ENCODE measurements at places on chromosomes 7 and 10.
A peak's percentile ranks its signal among the peaks of the same experiment; 100 is the strongest.

DNA sequence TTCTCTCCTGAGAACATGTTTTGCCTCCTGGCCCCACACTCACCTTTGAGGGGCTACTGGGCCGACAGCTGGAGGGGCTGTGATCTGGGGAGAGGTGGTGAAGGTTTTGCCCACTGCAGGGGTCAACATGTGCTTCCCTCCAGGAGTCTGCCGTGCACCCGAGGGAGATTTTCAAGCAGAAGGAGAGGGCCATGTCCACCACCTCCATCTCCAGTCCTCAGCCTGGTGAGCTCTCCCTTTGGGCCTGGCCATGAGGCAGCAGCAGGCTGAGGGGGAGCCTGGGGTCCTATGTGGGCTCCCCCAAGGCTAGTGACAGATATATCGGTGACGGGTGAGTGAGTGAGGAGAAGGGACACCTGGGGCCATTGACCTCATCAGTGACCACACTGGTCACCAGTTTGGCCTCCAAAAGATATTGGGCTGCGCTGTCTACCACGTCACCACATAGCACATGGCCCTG is 6.6 kb downstream of the PGAM2 start:
- DNase-seq: no peak

GRCh38 chr7:76022026-76022780 is 25.6 kb downstream of the STYXL1 start:
- no peak for DNase-seq

GRCh38 chr10:92027141-92027540 is 103.6 kb downstream of the BTAF1 start:
- no peak for DNase-seq

DNA sequence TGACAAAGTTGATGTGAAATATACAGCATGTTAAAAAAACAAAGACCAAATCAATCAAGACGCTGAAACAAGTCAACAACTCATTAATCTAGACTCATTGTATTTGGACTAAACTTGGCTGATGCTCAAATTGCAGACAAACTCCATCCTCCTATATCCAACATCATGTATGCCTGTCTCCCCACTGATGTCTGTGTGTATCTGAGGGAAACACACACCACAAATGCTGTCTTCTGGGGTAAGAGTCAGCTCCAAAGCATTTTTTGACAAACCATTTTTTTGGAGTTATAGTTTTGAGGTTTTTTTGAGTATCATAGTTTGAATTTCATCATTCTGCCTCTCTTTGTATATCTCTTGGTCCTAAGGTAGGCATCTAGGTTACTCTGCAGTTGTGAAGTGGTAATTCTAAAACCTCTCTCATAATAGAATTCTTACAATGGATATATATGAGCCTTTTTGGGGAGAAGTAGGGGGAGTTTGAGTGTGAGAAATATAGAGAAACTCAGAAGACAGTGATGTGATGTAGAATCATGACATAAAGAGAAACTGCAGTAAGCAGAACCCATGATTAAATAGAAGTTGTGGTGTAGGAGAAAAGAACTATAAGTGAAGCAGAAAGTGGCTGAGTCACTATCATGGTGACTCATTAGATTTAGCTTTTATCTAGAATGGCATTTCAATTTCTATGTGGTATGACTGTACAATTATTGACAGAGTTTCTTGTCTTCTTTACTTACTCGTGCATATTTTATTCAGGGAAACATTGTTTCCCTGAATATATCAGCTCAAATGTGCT is 1531.1 kb upstream of the LRRTM3 start:
- no peak for DNase-seq

- DNase-seq: no peak
These were observed 1017.5 kb downstream of the XPNPEP1 start for GRCh38 chr10:108905821-108906220.

- no peak for DNase-seq
These were observed 1.0 kb downstream of the INMT start for GRCh38 chr7:30752979-30753378.

GRCh38 chr10:19654576-19654975 is 161.7 kb upstream of the PLXDC2 start:
- DNase-seq: no peak

- DNase-seq: no peak
These were observed 162.6 kb downstream of the SDK1 start for GRCh38 chr7:3463696-3464095.

DNA sequence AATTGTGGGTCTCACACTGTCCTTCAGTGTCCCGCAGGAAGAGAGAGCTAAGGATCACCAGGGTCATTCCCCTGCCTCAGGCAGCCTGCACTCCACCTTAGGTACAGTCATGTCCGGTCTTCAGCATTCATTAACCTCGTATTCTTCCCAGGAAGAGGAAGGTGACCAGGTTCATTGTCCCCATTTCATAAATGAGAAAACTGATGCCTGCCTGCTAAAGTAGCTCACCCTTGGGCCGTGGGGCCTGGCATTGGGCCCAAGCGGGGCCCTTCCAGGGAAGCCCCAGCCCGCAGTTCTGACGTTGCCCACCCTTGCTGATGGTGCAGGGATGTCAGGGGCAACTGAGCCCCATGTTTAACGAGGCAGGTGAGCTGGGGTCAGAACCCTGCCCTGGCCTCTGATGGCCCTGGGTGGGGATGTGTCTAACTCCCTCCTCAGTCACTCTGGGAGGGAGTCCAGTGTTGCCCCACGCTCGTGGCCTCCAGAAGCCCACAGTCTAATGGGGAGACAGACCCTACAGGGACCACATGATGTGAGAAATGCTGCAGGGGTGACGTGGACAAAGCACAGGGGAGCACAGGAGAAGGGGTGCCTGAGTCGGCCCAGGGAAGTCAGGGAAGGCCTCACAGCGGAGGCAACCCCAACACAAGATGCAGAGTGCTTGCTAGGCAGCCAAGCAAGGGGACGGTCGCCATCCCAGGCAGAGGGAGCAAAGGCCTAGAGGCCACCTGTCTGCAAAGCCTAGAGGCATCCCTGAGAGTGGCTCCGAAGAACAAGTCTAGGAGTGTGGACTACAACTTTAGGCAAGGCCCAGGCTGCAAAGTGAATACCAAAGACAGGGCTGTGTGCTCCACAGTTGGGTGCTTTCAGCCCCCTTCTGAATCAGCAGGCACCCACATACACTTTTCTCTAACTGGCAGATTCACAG is 25.1 kb downstream of the DDIT4 start:
- no peak for DNase-seq

- no peak for DNase-seq
These were observed 71.1 kb upstream of the TFEC start for GRCh38 chr7:116101704-116102103.

DNA sequence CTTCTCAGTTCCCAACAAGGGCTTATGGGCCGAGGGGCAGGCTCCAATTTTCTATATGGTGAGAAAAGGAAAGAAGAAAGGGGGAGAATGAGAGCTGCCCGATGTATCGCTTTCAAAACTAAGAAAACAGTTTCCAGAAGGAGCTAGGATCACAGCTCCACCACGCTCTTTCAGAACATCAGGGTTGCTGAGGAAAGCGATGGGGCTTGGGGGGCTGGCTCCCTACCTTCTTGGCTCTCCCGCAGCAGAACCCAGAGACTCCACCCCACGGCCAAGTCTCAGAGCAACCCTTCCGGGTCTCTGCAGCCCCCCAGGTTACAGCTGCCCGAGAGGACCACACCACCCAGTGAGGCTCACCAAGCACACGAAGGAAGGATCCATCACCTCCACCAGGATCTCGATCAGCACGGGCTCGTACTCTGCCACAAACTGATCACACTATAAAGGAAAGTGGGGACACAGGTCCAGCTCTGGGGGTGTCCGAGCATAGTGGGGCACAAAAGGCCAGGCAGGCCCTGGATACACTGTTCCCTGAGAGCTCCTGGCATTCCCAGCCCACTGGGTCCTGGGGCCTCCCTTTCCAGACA is 32.3 kb downstream of the PSAP start:
- no peak for DNase-seq

- no peak for DNase-seq
These were observed 211.1 kb downstream of the ZNF365 start for GRCh38 chr10:62585211-62585775.

- DNase-seq: no peak
These were observed 68.2 kb upstream of the INPP5A start for GRCh38 chr10:132469197-132469884.

- DNase-seq: no peak
These were observed 178.8 kb upstream of the BMPER start for GRCh38 chr7:33726582-33726981.

DNA sequence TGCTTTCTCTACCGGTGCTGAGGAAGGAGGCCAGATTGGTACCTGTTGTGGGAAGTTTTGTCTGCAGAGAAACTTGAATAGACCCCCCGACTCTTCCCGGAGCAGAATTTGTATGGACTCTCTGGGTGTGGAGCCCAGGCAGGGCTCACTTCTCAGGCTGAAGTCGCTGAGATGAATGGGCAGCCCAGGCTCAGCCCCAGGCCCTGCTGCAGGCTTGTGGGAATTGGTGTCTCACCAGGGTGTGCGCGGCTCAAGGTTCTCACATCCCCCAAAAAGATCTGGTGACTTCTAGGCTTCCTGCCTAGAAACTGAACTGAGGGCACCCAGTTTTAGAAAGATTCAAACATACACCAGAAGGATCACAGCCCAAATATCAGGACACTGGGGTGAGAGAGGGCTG is 103.5 kb downstream of the NEURL1 start:
- DNase-seq: no peak

- no peak for DNase-seq
These were observed 2.5 kb downstream of the NUDT5 start for GRCh38 chr10:12193193-12193592.

DNA sequence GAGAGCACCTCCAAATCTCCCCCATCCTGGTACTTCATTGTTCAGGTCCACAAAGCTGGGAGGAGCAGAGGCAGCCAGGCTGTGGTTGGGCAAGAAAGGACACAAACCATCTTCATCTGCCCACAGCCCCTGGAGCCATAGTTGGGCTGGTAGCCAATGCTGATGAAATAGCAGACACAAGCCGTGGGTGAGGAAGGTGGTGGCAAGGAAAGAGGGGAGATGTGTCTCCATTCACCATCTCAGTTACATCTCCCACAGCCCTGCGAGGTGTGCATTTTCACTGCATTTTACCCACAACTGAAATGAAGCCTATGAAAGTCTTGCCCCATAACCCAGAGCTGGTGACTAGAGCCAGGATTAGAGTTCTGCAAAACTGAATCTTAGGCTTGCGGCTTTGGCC is 35.0 kb downstream of the PIK3AP1 start:
- no peak for DNase-seq

DNA sequence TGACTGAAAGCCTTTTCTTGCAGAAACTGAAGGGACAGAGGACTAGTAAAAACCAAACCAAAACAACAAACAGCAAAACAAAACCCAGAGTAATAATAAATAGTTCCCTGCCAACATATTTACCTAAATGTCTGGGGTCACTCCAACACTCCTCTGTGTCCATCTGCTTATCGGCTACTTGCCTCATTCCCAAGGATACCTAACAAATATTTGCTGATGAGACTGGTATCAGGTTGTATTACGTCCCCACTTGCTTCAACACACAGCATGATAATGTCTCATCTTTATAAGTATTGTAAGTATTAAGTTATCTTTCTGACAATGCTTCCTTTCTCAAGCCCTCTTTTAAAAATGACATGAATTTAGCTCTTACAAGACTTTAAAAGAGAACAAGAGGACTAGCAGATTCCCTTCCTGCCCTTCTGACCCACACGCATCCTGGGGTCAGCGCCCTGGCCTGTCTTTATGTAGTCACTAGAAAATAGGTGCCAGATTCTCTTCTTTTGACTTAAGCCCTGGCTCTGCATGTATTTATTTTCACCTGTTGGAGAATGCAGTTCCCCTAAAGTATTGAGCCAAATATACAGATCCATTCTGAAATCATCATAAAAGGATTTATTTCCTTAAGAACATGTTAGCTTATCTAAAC is 110.2 kb downstream of the SEM1 start:
- no peak for DNase-seq

DNA sequence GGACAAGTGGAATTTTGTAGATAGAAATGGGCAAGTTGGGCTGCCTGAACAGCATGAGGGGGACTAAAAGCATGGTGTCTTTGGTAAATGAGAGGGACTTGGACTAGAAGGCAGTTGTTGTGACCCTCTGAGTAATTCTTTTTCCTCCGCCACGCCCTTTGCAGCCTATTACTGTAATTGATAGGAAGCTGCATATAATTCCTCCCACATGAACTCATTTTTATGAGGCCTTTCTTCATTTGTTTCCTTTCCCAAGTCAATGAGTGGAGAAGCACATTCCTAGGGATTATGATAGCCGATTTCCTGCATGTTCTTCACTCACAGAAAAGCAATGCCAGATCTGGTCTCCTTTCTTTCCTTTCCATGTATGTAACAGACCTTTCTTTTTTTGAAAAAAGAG is 27.7 kb downstream of the ZSCAN25 start:
- no peak for DNase-seq

- peak; percentile 41 for DNase-seq
These were observed 33.3 kb downstream of the CDK14 start for GRCh38 chr7:90629297-90629918.

DNA sequence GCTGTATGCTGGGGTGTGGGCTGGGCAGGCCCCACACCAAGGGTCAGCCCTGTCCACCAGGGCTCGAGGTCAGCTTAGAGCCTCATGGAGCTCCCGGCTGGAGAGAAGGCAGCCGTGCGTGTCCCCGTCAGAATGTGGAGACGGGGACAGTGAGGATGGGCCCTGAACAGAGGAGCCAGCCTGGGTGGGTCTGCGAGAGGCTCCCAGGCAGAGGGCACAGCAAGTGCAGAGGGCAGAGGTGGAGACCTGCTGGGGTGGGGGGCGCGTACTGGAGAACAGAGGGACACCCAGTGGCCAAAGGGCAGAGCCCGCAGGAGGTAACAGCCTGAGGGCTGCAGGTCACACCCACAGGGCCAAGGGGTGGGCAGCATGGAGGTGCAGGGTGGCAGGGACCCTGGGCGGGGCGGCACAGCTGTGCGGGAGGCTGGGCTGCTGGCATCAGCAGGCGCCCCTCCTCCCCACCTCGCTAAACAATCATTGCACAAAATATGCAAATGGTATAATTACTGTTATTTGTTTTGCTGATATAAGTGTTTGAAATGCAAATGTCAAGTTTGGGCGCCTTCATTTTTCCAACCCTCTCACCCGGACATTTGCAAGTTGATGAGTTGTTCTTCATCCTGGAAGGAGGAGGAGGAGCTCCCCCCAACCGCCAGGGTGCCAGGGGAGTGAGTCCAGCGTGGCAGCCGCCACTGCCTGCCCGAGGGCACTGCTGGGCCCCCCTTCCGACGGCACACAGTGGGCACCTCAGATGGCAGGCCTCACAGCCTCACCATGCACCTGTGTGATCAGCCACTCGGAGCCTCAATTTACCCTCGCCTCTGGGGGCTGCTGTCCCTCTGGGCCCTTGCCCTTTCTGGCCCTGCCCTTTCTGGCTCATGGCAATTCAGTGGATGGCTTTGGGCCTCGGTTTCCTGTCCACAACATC is 35.0 kb downstream of the ELFN1 start:
- peak; percentile 10 for DNase-seq

- peak; percentile 84 for DNase-seq
These were observed 54.3 kb upstream of the SMNDC1 start for GRCh38 chr10:110358869-110359629.

GRCh38 chr7:37206192-37206591 is 242.5 kb downstream of the ELMO1 start:
- no peak for DNase-seq

- no peak for DNase-seq
These were observed 327.4 kb downstream of the RPS24 start for GRCh38 chr10:78361031-78361430.
